ENCODE measurements at places on chromosomes 3 and 15.

GRCh38 chr15:71612869-71613268 lies 197.5 kb upstream of the NR2E3 start:
- DNase-seq, result no peak

GRCh38 chr3:25338158-25338725 lies 89.8 kb upstream of the RARB start:
- no peak for DNase-seq

DNA sequence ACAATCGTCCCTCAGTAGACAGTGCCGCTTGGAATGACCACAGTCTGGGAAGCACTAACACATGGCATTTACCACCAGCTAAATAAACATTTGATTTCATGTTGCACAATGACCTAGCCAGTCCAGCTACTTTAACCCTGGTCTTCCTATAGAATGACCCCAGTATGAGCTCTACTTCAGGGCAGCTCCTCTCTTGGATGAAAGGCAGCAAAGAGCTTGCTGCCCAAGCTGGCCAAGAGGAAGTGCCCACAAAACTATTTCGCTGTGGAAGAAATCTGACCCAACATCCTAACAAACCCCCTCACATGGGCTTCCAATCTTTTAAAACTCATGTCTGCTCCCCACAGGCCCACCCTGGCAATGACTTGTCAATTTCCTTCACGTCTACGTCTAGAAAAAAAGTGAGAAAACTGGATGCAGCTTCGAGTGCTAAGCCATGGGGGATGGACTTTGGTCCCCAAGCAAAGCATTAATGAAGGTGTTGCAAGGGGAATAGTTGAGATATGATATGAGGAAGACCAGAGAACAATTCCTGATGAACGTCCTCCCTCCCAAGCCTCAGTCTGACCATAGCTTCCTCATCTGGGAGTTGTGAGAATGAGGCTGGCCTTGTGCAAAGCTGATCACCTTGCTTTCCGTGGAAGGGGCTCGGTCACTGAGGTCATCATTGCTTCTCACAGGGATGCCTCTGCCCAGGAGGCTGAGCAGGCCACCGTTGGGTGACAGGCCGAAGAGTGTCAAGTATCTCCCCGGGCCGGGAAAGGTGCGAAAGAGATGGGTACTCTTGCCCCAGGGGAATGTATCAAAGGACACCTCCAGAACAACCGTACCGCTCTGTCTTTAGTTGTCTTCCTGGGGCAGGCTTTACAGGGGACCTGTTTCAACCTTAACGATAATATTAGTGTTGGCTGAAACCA lies 964 bp downstream of the SLC25A20 start:
- DNase-seq, result no peak

- peak; percentile 64 for DNase-seq
Measured at GRCh38 chr15:57591822-57592367, at the start of gene MYZAP. Gene MYZAP (plus strand): TSS chr15:57591904. CDS start chr15:57592035, 131 bp downstream.

- no peak for DNase-seq
Measured at GRCh38 chr3:113245761-113246161, 34.4 kb downstream of the BOC start.

- peak; percentile 17 for DNase-seq
Measured at GRCh38 chr3:60743631-60744164, 507.6 kb downstream of the FHIT start.

DNA sequence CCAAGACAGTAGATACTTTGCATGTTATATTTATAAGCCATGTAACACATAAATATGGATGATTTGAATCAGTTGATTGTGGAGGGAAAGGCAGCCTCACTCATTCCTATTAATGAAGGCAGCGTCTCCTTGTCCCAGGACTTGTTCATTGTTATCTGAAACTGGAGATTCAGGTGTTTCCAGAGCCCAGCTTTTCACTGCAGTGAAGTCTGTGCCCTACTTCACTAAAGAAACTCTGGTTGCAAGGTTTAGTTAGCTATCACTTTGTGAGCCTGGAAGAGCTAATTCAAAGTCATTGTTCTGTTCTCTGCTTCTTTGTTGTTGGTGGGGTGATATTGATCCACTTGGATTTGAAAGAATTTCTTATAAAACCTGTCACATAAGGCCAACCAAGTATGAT lies 9.8 kb downstream of the NR2C2 start:
- no peak for DNase-seq

GRCh38 chr3:25573386-25574171 lies 91.1 kb downstream of the TOP2B start:
- DNase-seq, result no peak

DNA sequence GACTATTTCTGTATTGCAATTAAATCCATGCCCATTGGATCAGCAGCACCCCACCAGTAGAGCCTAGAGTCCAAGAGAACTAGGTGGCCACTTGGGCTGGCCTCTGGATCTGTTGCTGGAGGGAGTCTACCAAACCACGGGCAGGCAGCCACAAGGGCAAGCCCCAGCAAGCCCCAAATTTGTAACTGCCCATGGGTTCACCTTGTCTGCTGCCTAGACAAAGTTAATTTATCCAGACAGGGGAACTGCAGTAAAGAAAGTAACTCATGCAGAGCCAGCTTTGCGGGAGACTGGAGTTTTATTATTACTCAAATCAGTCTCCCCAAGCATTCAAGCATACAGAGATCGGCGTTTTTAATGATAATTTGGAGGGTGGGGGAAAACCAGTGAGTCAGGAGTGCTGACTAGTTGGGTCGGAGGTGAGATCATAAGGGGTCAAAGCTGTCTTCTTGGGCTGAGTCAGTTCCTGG lies 74.0 kb upstream of the TERB2 start:
- DNase-seq, result no peak

- no peak for DNase-seq
Measured at GRCh38 chr3:23172059-23172458, 31.1 kb upstream of the UBE2E2 start.

DNA sequence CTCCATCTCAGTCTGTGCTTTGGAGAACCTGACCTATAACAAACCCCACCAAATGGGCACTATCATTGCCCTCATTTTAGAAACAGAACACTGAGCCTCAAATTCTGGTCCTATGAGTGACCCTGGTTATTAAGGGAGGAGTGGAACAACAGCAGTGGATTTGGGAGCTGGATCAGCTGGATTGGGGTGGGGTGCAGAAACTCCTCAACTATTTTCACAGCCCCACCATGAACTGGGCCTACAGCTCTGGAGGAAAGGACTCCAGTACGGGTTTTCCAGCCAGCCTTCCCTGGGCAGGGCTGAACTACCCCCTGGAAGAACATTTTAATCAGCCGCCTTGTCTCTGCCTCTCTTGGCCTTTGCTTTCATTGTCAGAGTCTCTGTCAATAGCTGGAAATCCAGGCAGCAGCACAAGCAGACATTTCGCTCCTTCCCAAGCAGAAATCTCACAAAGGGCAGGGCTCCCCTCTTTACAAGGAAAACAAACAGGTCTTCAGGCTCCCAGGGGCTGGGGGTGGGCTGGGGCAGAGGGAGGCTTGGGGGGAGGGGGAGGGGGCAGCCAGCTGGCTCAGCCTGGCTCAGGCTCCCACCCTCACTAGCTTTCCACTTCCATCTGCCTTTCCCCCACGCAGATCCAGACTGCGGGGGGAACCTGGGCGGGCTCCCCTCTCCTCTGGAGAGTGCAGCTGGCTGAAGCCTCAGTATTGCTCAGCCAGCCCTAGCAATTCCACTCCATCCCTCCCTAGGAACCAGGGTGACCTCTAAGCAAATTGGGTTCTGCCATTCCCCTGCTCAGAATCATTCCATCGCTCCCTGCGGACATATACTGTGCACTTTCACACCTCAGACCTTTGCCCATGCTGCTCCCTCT lies 13.7 kb upstream of the TLE3 start:
- DNase-seq, result peak; percentile 79

DNA sequence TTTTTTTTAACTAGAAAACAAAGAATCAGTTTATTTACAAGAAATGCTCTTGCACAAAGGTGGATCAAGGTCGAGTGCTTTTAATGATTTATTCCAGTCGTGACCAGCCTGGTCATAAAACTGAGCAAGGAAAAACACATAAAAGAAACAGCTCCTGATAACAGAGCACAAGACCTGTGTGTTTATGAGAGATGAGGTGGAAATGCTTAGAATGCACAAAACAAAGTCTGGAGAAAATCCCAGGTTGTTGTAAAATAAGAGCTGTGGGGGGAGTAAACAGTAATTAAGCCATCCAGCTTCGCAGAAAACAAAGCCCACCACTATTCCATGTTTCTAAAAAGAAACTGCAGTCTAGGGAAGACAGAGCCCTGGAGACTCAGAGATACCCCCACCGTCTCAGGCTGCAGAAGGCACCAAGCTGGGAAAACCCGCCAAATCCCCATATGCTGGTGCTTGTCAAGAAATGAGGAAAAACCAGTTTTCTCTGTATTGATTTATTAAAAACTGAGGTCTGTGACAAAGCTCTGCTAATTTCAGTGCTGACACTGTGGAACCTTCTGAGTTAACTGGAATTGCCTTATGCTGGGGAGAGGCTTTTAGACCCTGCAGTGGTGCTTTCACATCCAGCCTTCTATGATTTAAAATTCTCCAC lies 139.3 kb downstream of the ADAMTS17 start:
- peak; percentile 42 for DNase-seq

GRCh38 chr3:122085673-122086072 lies 30.5 kb downstream of the CD86 start:
- DNase-seq, result no peak

GRCh38 chr15:51267703-51268083 lies 70.7 kb downstream of the CYP19A1 start:
- DNase-seq, result peak; percentile 14

- DNase-seq, result peak; percentile 82
Measured at GRCh38 chr15:98442379-98442833, 205.9 kb upstream of the IGF1R start.

- no peak for DNase-seq
Measured at GRCh38 chr3:189276444-189277219, 104.9 kb downstream of the TPRG1 start.

- peak; percentile 70 for DNase-seq
Measured at GRCh38 chr3:126134219-126134975, 46.0 kb downstream of the ALDH1L1 start.

DNA sequence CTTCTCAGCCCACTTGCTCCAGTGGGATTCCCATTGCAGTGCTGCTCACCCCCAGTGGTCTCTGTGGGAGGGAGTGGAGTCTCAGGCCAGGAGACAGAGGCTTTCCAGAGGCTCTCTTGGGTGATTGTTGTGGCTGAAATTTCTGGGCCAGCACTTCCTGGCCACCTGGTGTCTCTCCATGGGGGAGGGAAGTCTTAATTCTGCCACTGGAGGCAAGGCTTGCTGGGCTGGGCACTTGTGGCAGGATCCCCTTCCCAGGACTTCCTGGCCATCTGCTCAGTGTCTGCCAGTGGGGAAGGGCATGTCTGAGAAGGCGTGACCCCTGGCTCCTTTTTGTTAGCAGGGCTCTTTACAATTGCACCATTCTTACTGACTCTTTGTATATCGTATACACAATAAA lies 351.8 kb downstream of the GABRB3 start:
- DNase-seq, result no peak

DNA sequence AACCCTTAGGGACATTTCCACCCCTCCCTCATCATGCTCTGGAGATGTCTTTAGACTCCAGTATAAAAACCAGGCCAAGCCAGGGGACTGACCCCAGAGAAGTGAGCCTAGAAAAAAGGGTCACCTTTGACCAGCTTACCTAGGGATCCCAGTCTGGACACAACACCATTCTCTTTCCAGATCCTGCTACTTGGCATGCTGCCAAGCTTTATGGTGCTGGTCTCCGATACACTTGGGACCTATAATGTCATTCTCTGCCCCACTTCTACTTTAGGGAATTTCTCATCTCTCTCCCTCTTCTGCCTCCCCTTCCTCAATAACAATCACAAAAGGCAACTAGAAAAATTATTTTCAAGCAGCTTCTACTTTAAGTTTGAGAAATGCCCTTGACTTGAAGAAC lies 124.4 kb downstream of the LRRN1 start:
- DNase-seq, result no peak

DNA sequence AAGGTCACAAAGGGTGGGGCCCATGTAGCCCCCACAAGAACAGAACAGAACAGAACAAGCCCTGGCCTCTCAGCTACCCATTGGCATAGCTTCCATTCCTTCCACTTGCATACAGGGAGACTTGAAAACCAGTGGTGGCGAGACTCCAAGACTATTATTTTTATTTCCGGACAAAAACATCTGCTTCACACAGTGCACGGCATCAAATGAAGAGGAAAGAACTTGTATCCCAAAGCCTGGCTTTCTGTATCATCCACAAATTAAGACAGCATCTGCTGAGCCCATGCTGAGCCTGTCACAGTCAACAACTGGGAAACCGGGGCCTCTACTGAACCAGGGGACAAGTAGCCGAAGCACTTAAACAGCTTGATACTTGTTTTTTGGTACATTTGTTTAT lies 56.0 kb downstream of the CLEC3B start:
- DNase-seq, result no peak

GRCh38 chr15:75648156-75649000 lies 666 bp downstream of the SNX33 start:
- peak; percentile 41 for DNase-seq

DNA sequence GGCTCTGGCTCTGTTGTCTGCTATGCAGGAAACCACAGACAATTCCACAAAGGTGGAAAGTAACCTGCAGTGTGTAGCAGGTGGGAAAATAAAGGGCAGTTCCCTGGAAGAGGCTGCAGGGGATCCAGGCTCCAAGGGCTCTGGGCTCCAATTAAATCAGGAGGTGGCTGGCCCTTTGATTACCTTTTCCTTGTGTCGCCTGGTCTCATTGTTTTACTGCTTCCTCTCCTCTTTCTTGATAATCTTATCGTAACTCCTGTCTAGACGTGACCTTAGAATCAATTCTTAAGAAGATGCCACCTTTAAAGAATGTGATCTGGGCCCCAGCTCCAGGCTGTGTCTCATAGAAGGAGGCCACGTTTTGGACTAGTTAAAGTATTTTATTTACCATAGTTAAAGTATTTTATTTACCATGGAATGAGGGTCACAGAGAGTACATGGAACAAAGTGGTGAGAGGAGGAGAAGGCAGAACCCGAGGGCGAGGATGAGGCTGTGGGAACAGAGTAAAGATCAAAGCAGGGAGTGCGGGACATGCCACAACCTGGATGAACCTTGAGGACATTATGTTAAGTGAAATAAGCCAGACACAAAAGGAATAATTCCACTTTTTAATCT lies 237.5 kb upstream of the STT3B start:
- no peak for DNase-seq

GRCh38 chr3:59937201-59937600 lies 887.4 kb upstream of the CFAP20DC start:
- no peak for DNase-seq

- no peak for DNase-seq
Measured at GRCh38 chr3:58581328-58582091, 4.3 kb upstream of the FAM107A start.
